ENCODE measurements at places on chromosomes 4 and X.
A peak's percentile ranks its signal among the peaks of the same experiment; 100 is the strongest.

- no peak for DNase-seq
Observed at GRCh38 chr4:81482326-81482725, 10.6 kb upstream of the RASGEF1B start.

GRCh38 chr4:6005175-6005574, 13.1 kb downstream of the C4orf50 start:
- no peak for DNase-seq

- no peak for DNase-seq
Observed at GRCh38 chrX:20743046-20743445, 476.3 kb upstream of the RPS6KA3 start.

- DNase-seq: no peak
Observed at GRCh38 chr4:111234939-111235338, 612.1 kb upstream of the PITX2 start.

GRCh38 chrX:47751670-47752069, 85.0 kb upstream of the ZNF81 start:
- no peak for DNase-seq

- DNase-seq: no peak
Observed at GRCh38 chr4:9870165-9870790, 88.8 kb downstream of the DRD5 start.

GRCh38 chr4:71498002-71498401, 159.2 kb downstream of the SLC4A4 start:
- peak; percentile 14 for DNase-seq

DNA sequence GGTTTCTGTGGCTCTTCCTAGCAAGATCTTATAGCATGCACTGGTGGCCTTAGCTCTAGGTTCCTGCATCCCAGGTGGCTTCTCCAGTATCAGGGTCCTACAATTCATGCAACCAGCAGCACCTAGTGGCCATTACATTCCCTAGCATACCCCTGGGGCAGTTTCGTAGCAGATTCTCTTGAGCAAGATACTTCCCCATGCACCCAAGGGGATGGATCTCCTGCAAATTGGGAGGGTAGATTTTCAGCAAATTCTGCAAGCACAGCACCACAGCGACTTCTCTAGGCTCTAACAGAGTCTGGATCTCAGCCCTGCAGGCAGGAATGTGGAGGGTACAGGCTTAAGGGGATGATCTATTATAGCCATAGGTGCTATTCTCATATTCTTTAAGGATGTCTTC, 13.1 kb upstream of the SLC9B1 start:
- no peak for DNase-seq

DNA sequence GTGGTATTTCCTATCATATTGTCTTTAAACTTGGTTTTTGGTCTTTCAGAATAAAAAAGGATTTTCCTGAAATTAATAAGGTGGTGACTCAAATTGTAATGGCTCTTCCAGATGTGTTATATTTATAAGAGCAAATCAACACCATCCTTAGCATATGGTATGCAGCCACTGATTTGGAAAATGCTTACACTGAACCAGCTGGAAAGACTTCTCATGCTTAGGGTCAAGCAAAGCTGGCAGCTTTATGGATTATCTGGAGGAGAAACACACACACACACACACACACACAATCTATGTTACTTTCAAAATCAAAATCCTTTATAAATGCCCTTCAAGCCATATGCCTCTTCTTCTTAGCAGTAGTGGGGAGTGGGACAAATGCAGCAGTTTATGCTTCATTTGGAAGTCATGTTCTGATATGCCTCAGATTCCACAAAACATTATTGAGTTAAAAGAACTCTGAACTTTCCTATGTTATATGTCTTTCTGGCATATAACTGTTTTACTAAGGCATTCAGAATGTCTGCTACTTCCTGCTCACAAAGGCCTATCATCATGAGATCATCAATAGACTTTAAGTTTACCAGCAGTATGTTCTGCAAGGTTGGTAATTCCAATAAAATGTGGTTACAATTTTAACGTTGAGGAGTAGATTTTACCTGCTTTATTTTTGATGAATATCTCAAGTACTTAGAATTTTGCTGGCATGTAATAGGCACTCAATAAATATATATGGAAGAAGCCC, 72.9 kb upstream of the PRDM5 start:
- DNase-seq: no peak

DNA sequence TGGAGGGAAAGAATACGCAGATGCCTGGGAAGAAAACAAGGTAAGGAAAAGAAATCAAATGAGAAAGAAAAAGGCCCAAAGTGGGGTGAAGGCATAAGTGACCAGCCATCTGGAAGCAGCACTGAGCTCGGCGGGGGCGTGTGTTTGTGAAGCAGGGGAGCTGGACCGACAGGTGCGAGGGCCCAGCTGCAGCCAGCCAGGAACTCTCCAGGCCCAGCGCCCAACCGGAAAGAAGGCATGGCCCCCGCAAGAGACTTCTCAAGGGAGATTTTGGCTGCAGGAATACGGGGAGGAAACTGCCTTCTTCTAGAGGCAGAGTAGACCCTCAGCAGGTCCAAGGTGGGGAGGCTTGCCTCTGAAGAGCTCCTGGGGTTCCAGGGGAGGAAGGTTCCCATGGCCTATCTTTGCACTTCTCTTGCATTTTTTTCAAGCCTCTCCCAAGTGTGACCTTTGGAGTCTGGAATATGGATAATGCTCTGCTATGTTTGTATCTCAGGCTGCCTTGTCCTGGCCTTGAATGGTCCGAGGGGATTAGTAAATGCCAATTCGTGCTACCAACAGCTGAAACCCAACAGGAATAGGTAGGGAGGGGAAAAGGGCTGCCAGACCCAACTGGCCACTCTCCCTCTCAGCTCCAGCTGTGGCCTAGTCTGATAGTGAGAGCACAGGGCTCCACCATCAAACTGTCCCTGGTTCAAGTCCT, 10.8 kb upstream of the CITED1 start:
- DNase-seq: no peak

- DNase-seq: peak; percentile 60
Observed at GRCh38 chr4:186725469-186726425, 2.1 kb upstream of the FAT1 start.

GRCh38 chr4:93327346-93327745, 501.2 kb upstream of the ATOH1 start:
- DNase-seq: no peak

GRCh38 chr4:11904846-11905739, 476.4 kb upstream of the HS3ST1 start:
- no peak for DNase-seq

- DNase-seq: no peak
Observed at GRCh38 chr4:77619408-77619807, 13.8 kb downstream of the CXCL13 start.

DNA sequence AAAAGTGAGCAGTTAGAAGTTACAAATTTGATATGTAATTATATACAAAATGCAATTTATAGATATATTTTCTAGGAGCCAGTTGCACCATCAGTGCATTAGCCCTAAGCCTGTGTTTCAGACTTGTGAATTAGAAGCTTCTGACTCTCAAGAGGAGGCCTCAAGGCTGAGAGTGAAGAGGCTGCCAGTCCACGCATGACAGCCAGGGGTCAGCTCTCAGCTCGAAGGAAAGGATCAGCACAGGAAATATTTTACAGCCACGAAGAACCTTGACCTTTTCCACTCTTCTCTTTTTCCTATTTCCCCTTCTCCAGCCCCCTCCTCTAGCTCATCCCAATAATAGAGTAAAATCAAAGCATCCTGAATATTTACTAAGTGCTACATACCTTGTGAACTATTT, 642.4 kb downstream of the TRIML1 start:
- no peak for DNase-seq

GRCh38 chr4:177228599-177228998, 81.1 kb upstream of the NEIL3 start:
- DNase-seq: no peak

DNA sequence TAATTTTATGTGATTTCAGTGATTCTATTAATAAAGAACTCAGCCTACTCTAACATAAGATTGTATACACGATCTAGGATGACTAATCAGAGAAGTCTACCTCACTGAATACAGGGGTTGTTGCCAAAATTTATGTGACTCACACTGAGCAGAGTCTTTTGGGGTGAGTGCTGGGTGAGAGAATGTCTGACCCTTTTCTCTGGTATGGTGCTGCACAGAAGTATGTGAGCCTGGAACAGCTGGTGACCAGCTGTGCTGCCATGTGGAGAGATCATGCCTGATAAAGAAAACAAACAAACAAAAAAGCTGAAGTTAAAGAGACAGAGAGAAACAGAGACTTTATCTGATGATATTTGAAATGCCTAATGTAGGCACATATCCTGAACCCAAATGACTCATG, 618.1 kb upstream of the GRIA3 start:
- peak; percentile 95 for DNase-seq

- no peak for DNase-seq
Observed at GRCh38 chr4:104128850-104129213, 365.9 kb downstream of the CXXC4 start.

DNA sequence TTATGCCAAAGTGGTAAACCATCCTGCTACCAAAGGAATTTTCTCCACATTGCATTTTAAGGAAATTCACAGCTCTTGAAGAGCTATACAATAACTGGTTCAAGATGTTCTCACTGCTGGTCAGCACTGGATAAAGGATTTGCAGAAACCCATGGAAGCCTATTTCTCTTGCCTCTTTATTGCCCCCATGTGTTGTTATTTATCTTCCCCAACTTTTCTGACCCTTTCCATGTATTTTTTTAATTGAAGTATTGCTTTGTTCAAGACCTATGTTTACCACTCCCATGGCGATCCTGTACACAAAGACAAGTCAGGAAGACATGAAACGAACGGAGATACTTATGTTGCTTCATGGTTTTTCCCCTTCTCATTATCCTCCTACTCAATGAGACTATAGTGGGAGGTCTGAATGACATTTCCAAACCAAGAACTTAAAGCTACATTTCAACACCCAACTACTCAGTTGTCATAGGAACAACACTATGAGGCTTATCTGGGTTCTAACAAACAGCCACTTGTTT, 566.4 kb upstream of the DIPK2B start:
- DNase-seq: no peak

GRCh38 chr4:69239557-69240168, 25.1 kb upstream of the UGT2B11 start:
- DNase-seq: no peak

DNA sequence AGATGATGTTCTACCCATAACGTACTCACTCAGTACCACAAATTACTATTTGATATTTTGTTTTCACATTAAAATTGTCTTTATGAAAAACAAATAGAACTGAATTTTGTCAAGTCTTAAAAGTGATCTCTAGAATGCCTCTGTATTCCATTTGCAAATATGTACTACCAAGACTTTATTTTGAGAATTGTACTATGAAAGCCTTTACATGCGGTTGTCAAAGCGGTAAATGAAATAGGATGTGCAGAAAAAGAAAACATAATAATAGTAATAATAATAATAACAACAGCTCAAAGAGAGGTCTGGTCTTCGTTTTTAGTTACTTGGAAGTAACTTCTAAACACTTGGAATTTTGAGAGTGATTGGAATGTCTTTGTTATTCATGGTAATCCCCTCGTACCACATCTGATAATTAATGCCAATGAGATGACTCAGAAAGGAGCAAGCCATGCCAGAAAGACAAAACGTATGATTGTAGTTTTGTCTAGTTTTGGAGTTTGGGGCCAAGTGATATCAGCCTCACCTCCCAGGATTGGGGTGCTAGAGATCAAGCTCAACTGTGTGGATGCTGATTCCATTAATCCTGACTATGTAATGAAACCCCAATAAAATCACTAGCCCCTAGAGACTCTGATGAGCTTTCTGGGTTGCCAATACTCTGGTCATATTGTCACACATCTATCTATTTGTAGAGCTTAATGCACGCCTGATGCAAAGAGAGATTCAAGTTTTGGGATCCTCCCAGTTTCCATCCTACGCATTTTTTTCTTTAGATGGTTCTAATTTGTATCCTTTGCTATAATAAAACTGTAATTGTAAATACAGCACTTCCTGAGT, 20.2 kb upstream of the CTSO start:
- DNase-seq: peak; percentile 11

DNA sequence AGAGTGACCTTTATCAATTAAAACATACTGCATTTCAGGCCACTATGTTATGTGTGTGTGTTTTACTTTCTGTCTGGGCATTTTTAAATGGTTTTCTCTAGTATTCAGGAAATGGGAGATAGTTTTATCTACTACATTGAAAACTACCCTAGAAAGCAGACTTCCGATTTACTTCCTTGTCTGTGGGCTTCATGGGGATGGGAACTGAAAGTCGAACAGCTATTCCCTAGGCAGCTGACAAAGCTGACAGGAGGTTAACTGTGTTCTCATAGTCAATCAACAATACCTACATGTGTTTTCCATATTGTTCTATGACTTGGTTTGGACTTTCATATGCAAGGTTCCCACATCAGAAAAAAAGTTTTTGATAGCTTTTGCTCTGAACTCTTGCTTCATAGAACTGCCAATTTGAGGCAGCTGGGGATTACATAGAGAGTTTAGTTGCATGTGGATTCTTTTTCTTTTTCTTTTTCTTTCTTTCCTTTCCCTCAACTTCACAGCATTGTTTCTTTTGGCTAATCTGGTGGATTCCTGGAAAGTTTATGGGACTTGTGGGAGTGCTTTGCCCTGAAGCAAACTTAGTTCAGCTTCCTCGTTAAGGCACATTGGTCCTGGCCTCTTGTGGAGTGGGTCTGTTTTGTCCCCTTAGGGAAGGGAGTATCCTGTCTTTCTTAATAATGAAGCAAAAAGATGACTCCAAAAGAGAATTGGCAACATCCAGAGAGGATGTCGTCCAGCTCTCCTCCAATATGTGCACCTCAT, 327.1 kb upstream of the GIMD1 start:
- no peak for DNase-seq

- no peak for DNase-seq
Observed at GRCh38 chrX:19964017-19964710, 26.7 kb downstream of the BCLAF3 start.

GRCh38 chr4:173319696-173320095, 14.5 kb downstream of the HMGB2 start:
- no peak for DNase-seq

DNA sequence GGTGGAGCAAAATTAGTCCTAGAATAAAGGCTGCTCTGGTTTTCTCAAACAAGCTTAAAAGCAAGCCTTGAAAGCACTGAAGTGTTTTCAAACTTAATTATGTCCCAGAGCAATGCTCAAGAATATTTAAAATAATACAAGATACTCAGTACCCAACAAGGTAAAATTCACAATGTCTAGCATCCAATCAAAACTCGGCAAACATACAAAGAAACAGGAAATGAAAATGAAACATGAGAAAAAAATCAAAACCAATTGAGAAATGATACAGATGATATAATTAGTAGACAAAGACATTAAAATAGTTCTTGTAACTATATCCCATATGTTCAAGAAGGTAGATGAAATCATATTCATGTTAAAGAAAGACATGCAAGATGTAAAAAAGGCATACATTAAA, 45.0 kb upstream of the MAML3 start:
- DNase-seq: no peak

DNA sequence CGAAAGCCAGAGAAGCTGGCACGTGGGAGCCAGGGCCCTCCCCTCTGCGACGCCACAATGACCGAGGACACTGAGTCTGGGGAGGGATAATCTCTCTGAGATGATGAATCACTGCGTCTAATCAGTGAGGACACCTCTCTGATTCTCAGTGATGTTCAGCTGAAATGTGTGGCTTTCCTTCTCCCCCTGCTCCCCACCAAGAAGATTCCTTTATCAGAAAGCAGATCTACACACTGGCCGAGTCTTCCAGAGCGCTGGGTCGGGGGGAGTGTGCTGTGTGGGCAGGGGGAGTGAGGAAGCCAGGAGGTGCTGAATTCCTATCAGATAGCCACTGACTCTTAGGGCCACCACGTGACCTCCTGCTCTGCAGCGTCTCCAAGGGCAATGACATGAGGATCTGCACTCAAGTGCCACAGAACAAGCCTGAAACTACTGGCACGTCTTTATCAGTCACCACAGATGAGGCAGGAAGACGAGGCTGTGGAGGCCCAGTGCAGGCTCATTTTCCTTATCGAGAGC, 89.2 kb downstream of the GATB start:
- no peak for DNase-seq

- DNase-seq: peak; percentile 43
Observed at GRCh38 chrX:12007881-12008280, 130.4 kb upstream of the FRMPD4 start.
